ENCODE measurements at places on chromosomes 3 and 15.

DNA sequence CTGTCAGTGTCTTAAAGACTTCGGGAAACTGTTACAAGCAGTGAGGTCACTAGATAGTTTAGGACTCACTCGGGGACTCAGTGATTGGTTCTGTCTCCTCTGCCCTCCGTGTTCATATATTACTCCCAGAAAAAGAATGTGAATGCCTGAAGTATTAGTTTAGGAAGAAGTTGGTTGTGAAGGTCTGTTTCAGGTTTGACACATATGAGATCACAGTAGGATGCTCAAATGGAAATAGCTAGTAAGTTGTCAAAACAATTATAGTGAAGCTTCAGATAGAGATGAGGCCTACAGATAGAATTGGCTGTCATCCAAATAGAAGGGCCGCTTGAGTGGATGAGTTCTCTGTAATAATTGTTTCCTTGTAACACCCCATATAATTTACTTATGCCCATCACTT is 172.6 kb downstream of the PLCL2 start:
- DNase-seq = no peak

GRCh38 chr3:131231710-131232389 is 149.7 kb upstream of the NUDT16 start:
- no peak for DNase-seq

DNA sequence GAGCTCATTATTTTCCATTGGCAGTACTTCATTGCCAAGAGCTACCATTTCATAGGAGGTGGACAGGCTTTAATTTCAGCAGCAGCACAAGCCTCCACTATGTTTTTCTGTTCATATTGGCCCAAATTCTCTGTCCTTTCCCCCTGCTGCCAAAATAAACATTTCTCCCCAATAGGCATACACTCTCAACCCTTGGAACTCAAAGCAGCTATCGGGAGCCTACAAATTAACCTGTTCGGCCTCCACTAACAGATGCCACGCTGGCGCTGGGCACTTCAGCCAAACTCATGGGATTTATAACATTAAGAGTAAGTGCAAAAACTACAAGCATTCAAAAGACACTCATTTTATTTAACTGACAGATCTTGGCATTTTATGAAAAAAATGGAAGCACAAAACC is 95.7 kb downstream of the NSUN3 start:
- no peak for DNase-seq

GRCh38 chr3:14152233-14152962 is 26.0 kb downstream of the XPC start:
- DNase-seq = no peak

GRCh38 chr3:183745300-183746098 is 47.9 kb downstream of the YEATS2 start:
- DNase-seq = no peak

GRCh38 chr15:98657721-98658120 is 9.4 kb downstream of the IGF1R start:
- no peak for DNase-seq

All from Jurkat, Clone E6-1 (cell line).